Thymus (tissue), 14 donors: ENCODE measurements at places on chromosomes 1 and 21. TPM values are rescaled to one million over a fixed set of nuclear protein-coding genes. Genes with fewer than 3 reads are reported as not detected.

- no peak for DNase-seq
- H3K36me3 ChIP-seq, result no peaks in the 10 kb centered on the region
- H3K27me3 ChIP-seq, result no peaks in the 10 kb centered on the region
- H3K4me3 ChIP-seq, result no peak overlapping the region
Observed at GRCh38 chr1:81493102-81493869, 307.4 kb upstream of the ADGRL2 start.

- no peak for DNase-seq
- no peaks in the 10 kb centered on the region for H3K36me3 ChIP-seq
- H3K27me3 ChIP-seq, result no peaks in the 10 kb centered on the region
- H3K27ac ChIP-seq, result no peak overlapping the region
- H3K4me3 ChIP-seq, result no peak overlapping the region
Observed at GRCh38 chr1:155529109-155529508, 33.5 kb downstream of the ASH1L start.

DCST1 gene
- polyA plus RNA-seq, result not detected

- no peak overlapping the region for H3K27ac ChIP-seq
- no peak overlapping the region for H3K4me3 ChIP-seq
- H3K36me3 ChIP-seq, result peaks cover 71% of the 10 kb centered on the region
- H3K4me1 ChIP-seq, result no peaks in the 10 kb centered on the region
- no peaks in the 10 kb centered on the region for H3K27me3 ChIP-seq
Observed at GRCh38 chr1:2404890-2405511, 7.4 kb downstream of the PEX10 start.

- H3K36me3 ChIP-seq, result no peaks in the 10 kb centered on the region
- peak overlapping the region; percentile 22 for H3K27ac ChIP-seq
- no peak overlapping the region for H3K4me3 ChIP-seq
- DNase-seq, result no peak
- peaks cover 10% of the 10 kb centered on the region for H3K4me1 ChIP-seq
Observed at GRCh38 chr21:45556645-45557615, 14.7 kb upstream of the SLC19A1 start.

DNA sequence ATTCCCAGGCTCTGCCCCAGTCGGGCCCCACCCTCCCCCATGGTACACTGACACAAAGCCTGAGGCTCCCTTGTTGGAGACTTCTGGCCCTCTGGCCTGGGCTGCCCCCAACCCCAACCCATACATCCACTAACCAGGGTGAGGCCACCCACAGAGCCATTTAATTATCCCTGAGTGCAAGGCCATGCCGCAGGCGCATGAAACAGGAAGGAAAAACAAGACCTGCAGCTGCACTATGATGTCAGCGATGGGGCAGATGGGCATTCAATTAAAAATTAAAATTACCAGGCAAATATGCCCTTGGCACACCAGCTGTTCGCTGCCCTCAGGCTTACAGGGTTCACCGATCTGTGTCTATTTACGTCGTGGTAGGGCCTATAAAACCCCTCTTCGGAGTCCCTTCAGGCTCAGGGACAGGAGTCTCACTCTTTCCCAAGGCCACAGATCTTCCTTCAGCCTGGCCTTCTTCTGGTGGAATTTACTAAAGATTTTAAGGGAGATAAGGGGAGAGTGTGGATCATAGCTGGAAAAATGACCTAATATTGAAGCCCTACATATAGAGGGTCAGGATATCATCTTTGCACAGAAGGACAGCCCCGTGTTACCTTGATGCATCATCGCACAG, 29.6 kb upstream of the RGS16 start:
- DNase-seq, result no peak
- no peak overlapping the region for H3K4me3 ChIP-seq
- no peaks in the 10 kb centered on the region for H3K36me3 ChIP-seq
- H3K4me1 ChIP-seq, result peaks cover 11% of the 10 kb centered on the region
- H3K27me3 ChIP-seq, result peaks cover 11% of the 10 kb centered on the region

DNA sequence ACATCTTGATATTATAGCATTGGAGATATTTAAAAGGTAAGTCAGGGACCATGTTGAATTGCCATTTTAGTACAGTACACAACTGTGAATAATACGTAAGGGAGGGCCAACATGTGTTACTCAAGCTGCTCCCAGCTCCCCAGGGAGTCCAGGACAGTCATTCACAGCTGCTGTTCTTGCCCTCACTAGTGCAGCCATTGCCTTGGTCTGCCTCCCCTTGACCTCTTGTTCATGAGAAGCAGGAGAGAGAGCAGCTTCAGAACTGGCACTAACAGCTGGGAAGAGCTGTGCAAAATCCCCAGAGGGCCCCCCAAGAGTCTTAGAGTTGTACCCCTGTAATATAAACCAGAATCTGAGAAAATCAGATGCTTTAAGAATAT, 16.4 kb downstream of the TCEANC2 start:
- no peaks in the 10 kb centered on the region for H3K27me3 ChIP-seq
- no peaks in the 10 kb centered on the region for H3K4me1 ChIP-seq
- no peak for DNase-seq
- no peak overlapping the region for H3K27ac ChIP-seq
- peaks cover 12% of the 10 kb centered on the region for H3K36me3 ChIP-seq
- H3K4me3 ChIP-seq, result no peak overlapping the region
